ENCODE measurements at places on chromosomes 7 and 10.

DNA sequence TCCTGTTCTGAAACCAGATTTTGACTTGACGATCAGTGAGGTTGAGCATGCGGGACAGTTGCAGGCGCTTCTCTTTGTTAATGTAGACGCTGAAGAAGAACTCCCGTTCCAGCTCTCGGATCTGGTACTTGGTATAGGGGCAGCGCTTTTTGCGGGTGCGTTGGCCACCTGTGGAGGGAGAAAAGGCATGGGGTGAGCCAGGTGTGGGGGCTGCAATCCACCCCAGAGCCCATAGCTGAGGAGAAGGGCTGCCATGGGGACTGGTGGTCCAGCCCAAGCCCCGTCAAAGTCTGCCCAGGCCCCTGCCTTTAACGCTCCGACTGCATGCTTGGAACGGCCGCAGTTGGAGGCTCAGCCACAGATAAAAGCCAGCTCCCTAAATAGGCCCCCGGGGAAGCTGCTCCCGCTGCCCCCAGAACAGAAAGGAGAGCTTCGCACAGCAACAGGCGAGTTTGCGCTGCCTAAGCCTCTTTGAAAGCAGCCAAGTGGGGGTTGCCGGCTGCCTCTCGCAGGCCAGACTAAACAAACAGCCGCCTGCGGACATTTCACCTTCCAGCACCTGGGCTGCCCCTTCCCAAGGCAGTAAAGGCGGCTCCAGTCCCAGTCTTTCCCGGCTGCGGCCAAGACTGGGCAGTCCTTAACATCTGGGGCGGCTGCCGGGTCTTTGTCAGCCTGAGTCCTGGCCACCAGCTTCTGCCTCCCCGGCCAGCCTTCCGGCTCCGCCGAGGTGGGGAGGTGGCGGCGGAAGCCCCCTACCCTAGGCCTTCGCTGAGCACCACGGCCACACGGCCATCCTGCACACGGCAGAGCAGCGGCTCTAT is 2.0 kb downstream of the HOXA11 start:
- no peak for DNase-seq

- DNase-seq, result no peak
Observed at GRCh38 chr7:69782917-69783684, 184.8 kb downstream of the AUTS2 start.

- DNase-seq, result no peak
Observed at GRCh38 chr10:77253556-77254064, 384.0 kb downstream of the KCNMA1 start.

GRCh38 chr10:60430017-60430416 is 40.3 kb upstream of the ANK3 start:
- DNase-seq, result no peak

GRCh38 chr7:121605317-121605680 is 209.2 kb upstream of the FAM3C start:
- no peak for DNase-seq

GRCh38 chr7:45569290-45569685 is 4.9 kb upstream of the ADCY1 start:
- no peak for DNase-seq

DNA sequence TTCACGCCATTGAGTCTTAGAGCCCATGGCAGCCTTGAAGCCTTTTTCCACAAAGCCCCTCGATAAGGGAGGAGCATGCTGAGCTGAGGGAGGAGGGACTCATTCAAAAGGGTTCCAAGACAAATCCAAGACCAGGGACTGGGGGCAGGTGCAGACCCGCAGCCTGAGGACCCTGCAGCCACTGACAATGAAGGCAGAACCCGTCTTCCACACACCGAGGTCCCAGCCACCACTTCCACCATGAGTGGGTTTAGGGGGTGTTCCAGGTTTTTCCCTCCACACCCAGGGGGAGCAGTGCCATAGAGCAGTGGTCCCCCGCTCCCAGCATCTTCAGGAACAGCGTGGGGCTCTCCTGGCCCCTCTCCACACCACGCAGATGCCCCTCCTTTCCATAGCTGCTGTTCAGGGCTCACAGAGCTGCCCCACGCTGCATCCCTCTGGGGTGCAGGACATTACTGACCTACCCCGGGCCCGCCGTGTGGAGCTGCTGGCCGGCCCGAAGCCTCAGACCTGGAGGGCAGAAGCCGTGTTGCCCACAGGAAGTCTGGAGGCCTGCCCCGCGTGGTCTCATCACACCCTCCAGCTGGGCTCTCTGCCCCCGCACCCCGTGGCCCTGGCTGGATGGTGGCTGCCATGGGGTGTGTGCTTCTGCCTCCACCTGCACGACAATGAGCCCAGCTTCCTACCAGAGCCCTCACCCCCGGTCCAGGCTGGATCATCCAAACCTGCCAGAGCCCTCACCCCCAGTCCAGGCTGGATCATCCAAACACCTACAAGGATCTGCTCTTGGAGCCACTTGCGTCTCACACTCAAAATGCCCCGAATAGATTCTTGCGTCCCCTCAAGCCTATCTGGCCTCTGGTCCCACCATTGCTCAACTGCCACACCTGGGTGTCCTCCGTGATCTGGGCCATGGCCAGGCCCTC is 220.0 kb upstream of the TCERG1L start:
- no peak for DNase-seq
